ENCODE measurements at places on chromosomes 16 and 17.

GRCh38 chr17:76197911-76198310, 42.4 kb downstream of the RNF157 start:
- no peak for DNase-seq

- no peak for DNase-seq
These were observed 6.1 kb upstream of the ENDOV start for GRCh38 chr17:80408872-80409271.

- no peak for DNase-seq
These were observed 1.1 kb upstream of the RAB11FIP4 start for GRCh38 chr17:31390426-31390747.

- no peak for DNase-seq
These were observed 103.8 kb downstream of the CDYL2 start for GRCh38 chr16:80700558-80700957.

All from left renal pelvis (tissue), 4 donors.